ENCODE measurements at places on chromosomes 7 and 10. TPM values are rescaled to one million over a fixed set of nuclear protein-coding genes. Genes with fewer than 3 reads are reported as not detected.

The SEMA3D gene
- not detected for polyA plus RNA-seq

The PRSS1 gene
- polyA plus RNA-seq: 0.49 TPM

The AKR1C3 gene
- polyA plus RNA-seq: 12.3 TPM

The SPDYE2 gene
- polyA plus RNA-seq: 0.31 TPM

The FAM24B gene
- polyA plus RNA-seq: 10.6 TPM

The PRSS2 gene
- 1.5 TPM for polyA plus RNA-seq

The ANKRD61 gene
- polyA plus RNA-seq: not detected

The ASB10 gene
- not detected for polyA plus RNA-seq
